Activated naive CD8-positive, alpha-beta T cell treated with anti-CD3 and anti-CD28 coated beads, Interleukin-2, amount 50 U/mL, for 16 hours (primary cell): ENCODE measurements at places on chromosomes 1 and 21.

- DNase-seq: no peak
Observed at GRCh38 chr1:68454534-68454933, 4.8 kb upstream of the RPE65 start.

DNA sequence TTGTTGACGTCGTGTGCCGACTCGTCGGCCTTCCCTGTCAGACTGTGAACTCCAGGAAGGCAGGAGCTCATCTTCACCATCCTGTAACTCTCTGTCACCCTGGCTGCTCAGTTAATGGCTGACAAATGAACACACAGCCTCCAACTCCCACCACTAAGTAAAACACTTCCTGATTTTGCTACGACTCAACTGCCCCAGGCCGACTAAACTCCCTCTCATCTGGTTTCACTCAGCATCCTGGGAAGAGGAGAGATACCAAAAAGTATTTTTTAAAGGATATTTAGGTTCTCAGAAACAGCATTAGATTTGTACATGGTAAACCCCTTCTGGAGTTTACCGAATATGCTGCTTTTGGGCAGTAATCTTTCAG, 18.2 kb upstream of the LHX4 start:
- DNase-seq: no peak

GRCh38 chr1:201538612-201539551, at the start of gene NAV1:
TSS of gene NAV1 (plus strand) at chr1:201539127. CDS start at chr1:201622885, 83,758 bp downstream.
- DNase-seq: no peak

GRCh38 chr1:164685266-164686035, 126.5 kb downstream of the PBX1 start:
- no peak for DNase-seq

GRCh38 chr1:107993920-107994319, 28.9 kb upstream of the VAV3 start:
- no peak for DNase-seq

GRCh38 chr21:41622831-41623548, 115.0 kb upstream of the TMPRSS2 start:
- no peak for DNase-seq

GRCh38 chr1:164071288-164071687, 487.7 kb upstream of the PBX1 start:
- no peak for DNase-seq

DNA sequence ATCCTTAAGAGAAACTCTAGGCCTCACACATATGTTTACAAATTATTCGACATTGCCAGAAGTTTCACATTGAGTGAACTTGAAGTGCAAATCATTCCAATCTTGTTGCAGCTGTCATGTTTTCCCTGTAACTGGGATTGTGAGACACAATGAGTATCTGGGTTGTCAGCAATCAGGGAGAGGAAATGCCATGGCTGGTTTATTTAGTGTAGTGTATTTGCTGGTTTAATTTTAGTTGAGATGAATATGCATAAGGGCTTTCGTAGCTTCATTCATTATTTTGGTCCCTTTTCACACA, 54.2 kb upstream of the USP1 start:
- no peak for DNase-seq

- DNase-seq: no peak
Observed at GRCh38 chr1:54340878-54341277, 65.3 kb downstream of the SSBP3 start.

DNA sequence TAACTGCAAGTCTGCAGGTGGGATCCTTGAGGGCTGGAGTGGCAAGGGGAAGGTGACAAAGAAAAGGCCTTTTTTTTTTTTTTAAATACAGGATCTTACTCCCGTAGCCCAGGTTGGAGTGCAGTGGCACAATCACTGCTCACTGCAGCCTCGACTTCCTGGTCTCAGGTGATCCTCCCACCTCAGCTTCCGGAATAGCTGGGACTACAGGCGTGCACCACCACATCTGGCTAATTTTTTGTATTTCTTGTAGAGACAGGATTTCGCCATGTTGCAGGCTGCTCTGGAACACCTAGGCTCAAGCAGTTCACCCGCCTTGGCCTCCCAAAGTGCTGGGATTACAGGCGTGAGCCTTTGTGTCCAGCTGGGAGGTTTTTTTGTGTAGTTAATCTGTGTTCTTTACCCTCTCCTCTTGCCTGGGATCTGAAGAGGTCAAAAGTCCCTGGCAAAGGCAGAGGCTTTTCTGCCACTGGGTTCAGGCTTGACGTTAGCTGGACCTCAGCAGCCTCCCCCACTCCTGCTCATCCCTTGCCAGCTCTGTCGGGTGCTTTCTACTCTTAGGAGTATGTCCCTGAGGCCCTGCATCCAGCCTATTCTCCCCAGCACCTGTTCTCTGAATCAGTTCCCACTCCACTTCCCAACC, 5.2 kb downstream of the IL6R start:
- DNase-seq: no peak

- no peak for DNase-seq
Observed at GRCh38 chr1:12601700-12602658, 16.0 kb downstream of the DHRS3 start.

GRCh38 chr1:173478094-173478674, 1.0 kb downstream of the PRDX6 start:
- no peak for DNase-seq

DNA sequence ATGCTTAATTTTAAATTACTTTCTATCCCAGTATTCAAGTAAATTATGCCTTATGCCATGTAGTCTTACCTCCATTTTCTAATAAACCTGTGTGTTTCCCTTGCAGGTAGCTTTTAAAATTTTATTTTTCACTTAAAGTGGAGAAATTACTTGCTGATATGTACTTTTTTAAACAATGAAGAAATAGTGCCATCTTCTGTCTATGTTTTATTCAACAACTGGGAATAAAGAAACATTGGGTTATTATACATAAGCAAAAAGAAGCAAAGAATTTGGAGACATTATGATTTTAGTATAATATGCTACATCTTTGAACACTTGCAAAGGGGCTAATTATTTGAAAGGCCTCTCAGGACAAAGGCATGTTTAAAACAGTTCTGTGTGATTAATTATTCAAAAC, 1912.9 kb downstream of the MRPL39 start:
- DNase-seq: no peak

DNA sequence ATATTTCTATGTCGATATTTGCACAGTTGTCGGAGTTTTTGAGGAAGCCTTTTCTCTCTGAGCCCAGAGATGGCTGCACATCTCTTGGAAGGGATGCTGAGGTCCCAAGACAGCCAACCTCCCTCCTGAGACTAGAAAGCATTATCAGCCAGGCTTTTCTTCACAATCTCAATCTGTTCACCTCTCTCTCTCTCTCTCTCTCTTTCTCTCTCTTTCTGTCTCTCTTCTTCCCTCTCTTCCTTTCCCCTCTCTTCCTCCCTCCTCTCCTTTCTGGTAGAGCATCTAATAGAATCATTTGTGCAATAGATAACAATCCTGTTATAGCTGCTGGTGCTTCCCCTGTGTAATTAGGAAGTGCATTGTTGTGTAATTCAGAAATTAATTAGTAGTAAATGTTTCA, 131.8 kb downstream of the CAPN8 start:
- no peak for DNase-seq

GRCh38 chr1:22821027-22821426, 110.4 kb downstream of the EPHB2 start:
- DNase-seq: no peak

GRCh38 chr1:17113963-17114362, 5.3 kb downstream of the PADI2 start:
- no peak for DNase-seq

GRCh38 chr1:27563591-27564471, 40.1 kb downstream of the AHDC1 start:
- DNase-seq: no peak

DNA sequence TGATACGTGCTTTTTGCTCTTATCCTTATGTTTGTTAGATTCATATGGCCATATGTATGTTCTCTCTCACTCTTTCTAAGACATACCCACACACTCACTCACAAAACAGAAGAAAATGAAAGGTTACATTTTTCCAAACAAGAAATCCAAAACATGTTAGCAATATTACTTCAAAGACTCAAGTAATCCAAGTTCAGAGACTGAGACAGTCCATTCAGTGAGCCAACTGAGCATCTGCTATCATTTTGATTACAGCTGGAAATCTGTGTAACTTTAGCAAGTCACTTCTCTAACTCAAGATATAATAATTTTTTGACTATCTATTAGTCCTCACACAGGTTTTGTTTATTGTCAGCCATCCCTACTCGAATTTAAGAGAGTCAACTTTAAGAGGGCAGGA, 218.9 kb downstream of the LHX8 start:
- no peak for DNase-seq

DNA sequence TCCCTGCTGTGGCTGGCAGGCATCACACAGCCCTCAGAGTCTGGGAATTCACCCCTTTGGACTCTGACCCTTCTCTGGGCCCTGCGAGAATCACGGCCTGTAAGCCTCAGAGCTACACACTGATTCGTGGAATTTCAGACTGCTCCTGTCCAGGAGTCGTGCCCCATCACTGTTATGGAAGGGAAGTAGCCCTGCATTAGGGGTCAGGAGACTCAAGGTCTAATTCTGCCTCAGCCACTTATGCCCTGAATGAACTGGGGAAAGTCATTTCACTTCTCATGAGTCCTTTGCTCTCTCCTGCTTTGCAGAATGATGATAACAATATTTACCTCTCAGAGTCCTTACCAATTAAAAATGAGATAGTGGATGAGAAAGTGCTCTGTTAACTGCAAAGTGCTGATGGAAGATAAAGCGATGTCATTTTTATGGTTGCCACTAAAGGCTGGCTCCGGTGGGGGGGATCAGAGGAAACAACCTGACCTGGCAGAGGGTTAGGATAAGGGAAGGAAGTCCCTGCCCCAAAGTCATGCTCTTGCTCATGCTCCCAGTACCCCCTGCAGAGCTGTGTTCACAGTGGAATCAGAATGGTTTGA, 148.6 kb upstream of the CD34 start:
- no peak for DNase-seq

DNA sequence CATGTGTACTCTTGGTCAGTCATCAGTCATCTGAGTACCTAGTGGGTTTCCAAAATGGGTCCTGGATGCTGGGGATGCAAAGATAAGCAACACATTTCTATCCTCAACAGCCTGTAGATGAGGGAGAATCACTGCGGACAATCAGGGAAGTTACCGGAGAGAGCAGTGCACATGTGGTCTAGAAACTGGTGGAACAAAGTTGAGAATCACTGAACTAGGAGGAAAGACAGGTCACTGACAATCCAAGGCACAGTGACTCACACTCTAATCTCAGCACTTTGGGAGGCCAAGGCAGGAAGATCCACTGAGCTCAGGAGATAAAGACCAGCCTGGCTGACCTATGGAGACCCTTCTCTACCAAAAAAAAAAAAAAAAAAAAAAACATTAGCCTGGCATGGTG, 31.4 kb upstream of the LGALS8 start:
- DNase-seq: no peak

DNA sequence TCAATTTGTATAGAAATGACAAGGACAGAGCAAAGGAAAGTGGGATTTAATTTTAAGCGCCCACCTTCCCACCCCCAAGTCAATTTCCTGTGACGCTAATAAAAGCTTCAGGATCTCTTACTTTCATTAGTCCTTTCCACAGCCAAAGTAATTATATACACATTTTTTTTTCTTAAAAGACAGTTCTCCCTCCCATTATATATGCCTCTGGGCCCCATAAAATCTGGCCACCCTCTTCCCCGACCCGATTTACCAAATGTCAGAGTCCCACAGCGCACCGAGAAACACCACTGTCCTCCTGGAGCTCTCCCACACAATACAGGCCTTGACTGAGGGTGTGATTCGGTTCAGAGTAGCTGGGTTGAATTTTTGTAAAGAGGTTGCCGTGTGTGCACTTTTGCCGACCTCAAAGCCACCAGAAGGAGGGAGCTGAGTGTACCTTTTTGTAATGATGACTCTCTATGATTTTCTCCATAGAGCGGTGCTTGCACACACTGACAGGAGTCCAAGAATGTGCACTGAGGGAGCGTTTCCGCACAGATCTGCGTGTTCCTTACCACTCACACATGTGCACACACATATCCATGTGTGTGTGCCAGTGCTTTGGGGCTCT, 26.2 kb upstream of the IL10 start:
- DNase-seq: no peak

- no peak for DNase-seq
Observed at GRCh38 chr1:79549201-79549600, 542.7 kb upstream of the ADGRL4 start.

GRCh38 chr1:160519642-160520435, 3.2 kb downstream of the SLAMF6 start:
- no peak for DNase-seq

- DNase-seq: no peak
Observed at GRCh38 chr1:195637539-195637938, 970.7 kb downstream of the KCNT2 start.

DNA sequence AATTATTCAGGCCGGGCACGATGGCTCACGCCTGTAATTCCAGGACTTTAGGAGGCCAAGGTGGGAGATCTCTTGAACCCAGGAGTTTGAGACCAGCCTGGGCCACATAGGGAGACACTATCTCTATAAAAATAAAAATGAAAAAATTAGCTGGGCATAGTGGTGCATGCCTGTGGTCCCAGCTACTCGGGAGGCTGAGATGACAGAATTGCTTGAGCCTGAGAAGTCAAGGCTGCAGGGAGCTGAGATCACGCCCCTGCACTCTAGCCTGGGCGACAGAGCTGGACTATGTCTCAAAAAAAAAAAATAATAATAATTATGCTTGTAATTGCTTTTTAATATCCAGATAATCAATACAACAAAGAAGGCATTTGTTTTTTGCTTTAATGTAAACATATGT, 91.3 kb downstream of the RIPK4 start:
- no peak for DNase-seq

- DNase-seq: no peak
Observed at GRCh38 chr21:33362044-33362555, 37.3 kb downstream of the IFNAR1 start.

GRCh38 chr1:28064064-28064463, 24.3 kb downstream of the EYA3 start:
- no peak for DNase-seq

GRCh38 chr1:244325056-244325758, 126.5 kb downstream of the ADSS2 start:
- no peak for DNase-seq

DNA sequence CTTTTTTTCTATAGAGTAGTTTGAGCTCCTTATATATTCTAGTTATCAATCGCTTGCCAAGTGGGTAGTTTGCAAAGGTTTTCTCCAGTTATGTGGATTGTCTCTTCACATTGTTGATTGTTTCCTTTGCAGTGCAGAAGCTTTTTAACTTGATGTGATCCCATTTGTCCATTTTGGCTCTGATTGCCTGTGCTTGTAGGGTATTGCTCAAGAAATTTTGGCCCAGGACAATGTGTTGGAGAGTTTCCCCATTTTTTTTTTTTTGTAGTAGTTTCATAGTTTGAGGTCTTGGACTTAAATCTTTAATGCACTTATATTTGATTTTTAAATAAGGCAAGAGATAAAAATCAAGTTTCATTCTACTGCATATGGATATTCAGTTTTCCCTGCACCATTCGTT, 774.8 kb upstream of the ADAMTS5 start:
- no peak for DNase-seq
